Smooth muscle cell of the pulmonary artery (primary cell): ENCODE measurements at places on chromosomes 3 and 15. TPM values are rescaled to one million over a fixed set of nuclear protein-coding genes. Genes with fewer than 3 reads are reported as not detected.

Gene BDH1
- total RNA-seq, result 0.72 and 3.2 TPM in 2 replicates

Gene PPP2R3A
- total RNA-seq, result 9.3 and 9.6 TPM in 2 replicates

Gene CILP
- 0.07 TPM in 2 replicates for total RNA-seq

Gene GMPPB
- total RNA-seq, result 31.1 and 35.7 TPM in 2 replicates

Gene FBLN2
- 133 and 498 TPM in 2 replicates for total RNA-seq

Gene APPL1
- total RNA-seq, result 49.1 and 57.5 TPM in 2 replicates

Gene GRM2
- 0.07 and 0.20 TPM in 2 replicates for total RNA-seq

Gene HTR3D
- total RNA-seq, result not detected in 2 replicates

Gene GFM1
- total RNA-seq, result 38.4 and 46.0 TPM in 2 replicates
